ENCODE measurements at places on chromosomes 7 and 10.

DNA sequence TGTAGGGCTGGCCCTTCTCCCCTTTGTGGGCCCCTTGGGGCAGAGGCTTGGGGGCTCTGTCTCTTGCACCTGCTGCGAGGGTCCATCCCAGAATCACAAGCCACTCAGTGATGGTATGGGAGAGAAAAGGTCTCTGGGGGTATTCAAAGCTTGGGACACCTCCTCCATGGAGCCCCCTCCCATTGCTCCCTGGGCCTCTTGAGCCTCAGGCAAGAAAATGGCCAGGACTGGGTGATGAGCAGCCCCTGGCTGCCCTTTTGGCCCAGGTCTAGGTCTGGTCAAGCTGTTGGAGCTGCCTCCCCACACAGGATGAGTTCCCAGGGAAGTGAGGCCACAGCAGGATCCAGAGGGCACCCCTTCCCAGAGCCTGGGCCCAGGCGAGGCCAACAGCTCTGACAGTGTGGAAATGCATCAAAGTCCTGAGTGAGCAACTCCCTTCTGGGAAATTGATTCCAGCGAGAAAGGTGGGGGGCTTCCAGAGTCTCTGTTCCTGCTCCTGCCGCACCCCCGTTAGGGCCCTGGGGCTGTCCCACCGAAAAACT lies 3.4 kb upstream of the MYL7 start:
- DNase-seq = no peak

DNA sequence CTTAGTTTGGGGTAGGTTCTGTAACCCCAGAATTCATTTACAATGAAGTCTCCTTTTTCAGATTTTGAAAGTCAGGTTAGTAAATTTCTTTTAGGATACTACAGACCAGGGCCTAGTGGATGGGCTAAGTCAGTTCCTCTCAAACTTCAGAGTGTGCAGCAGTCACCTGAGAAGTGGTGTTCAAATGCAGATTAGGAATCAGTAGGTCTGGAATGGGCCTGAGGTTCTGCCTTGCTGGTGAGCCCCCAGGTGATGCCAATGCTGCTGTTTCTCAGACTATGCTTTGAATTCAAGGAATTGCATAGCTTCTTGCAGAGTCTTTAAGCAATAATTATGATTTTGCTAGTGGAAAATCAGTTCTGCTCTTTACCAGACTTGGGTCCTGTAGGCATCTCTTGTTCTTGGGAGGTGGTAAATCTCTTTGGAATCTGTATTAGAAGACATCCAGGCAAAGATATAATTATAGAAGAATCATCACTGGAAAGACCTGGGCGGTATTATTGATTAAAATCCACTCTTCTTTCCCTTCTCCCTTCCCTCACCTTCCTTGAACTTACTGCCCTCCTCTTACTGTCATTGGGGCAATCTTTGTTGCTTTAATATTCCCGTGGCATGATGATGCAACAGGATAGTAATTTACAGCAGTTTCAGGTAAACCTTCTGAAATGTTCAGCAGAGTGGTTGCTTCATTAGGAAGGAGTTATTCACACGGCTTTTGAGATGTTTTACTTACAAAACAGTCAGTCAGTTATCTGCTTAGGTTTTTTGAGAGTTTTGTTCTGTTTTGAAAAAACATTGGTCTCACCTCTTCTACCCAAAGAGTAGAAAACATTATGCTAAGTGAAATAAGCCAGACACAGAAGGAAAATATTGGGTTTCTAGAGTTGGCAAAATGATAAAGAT lies 87.2 kb downstream of the NRF1 start:
- DNase-seq = no peak

DNA sequence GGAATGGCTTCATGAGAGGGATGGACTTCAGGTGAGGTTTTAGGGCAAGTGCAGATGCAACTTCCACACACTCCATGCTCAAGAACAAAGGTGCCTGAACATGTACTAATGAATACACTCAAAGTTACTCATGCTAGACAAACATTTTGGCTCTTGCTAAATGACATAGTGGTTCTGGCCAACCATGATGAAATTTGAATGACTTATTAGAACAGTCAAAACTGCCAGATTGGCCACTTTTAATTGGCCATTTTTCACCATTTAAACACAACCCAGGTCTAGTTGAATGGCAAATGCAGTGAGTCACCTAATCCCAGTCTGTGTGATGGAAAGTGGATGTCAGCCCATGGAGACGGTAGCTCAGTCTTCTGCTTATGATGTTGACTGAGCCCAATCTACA lies 4.9 kb upstream of the PTPRN2 start:
- DNase-seq = no peak

DNA sequence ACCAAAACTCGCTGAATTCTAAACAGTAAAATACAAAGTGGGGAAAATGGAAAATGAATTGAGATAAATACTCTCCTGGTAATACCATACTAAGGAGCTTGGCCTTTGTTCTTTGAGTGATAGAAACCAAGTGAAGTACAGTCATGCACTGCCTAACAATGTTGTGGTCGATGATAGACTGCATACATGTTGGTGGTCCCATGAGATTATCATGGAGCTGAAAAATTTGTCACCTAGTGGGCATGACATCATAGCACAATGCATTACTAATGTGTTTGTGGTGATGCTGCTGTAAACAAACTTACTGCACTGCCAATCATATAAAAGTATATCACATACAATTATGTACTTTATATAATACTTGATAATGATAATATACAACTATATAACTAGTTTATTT lies 419.1 kb downstream of the ARL4A start:
- DNase-seq = no peak

- no peak for DNase-seq
These were observed 158.5 kb upstream of the YAE1 start for GRCh38 chr7:39407723-39408122.

DNA sequence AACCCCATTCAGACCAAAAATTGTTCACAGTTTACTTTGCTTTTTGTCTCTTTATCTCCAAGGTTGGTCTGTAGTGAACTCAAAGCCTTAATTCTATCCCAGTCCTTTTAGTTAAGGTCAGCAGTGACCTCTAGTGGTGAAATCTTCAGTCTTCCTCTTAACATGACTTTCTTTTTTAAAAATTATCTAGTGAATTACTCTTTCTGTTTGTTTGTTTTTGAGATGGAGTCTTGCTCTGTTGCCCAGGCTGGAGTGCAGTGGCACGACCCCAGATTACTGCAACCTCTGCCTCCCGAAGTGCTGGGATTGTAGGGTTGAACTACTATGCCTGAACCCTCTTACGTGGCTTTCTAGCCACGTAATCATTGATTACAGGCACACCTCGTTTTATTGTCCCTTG lies 25.0 kb downstream of the ZNF487 start:
- peak; percentile 50 for DNase-seq

- DNase-seq = no peak
These were observed 8.1 kb upstream of the OLAH start for GRCh38 chr10:15035385-15036301.

- no peak for DNase-seq
These were observed 12.7 kb downstream of the TSPAN14 start for GRCh38 chr10:80466724-80467326.
